Activated CD4-positive, alpha-beta memory T cell treated with anti-CD3 and anti-CD28 coated beads for 36 hours (primary cell): ENCODE measurements at places on chromosomes 16 and 17. TPM values are rescaled to one million over a fixed set of nuclear protein-coding genes. Genes with fewer than 3 reads are reported as not detected.

Gene C17orf107
- total RNA-seq = 2.3 TPM

- DNase-seq = no peak
Measured at GRCh38 chr17:47252209-47252608, 1.4 kb upstream of the ITGB3 start.

GRCh38 chr16:3729161-3730112, 12.1 kb upstream of the TRAP1 start:
- no peak for DNase-seq

DNA sequence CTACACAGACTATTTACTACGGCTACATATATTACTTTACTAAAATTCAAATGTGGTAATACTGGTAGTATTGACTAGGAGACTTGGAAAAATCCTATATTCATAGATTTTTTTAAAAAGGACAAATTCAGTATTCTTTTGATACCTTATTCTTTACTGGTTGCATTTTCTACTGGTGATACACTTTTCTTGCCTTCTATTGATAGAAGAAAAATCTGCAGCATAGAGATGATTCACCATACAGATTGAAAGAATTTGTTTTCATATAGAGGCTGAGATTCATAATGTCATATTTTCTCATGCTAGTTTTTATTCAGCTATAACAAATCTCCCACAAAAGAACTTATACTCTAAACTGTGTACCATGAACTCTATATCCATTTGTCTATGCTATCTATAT, 195.4 kb upstream of the C17orf78 start:
- DNase-seq = no peak

Gene HSDL1
- 13.8 TPM for total RNA-seq

DNA sequence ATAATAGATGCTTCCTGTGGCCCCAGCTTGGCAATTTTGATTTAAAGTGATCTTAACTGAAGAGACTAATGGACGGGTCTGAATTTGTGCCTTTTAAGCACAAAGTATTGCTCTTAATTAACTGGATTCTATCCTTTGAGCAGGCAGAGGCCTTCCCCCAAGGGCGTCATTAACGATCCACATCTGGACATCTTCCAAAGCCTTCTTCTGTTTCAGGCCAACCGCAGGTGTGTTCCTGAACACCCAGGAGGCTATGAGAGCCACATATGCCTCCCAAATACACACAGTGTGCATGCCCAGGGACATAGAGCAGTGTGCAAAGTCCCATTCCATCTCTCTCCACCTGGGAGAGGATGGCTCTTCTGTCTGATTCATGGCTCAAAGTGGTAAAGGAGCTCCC, 42.3 kb downstream of the MAPT start:
- DNase-seq = no peak

DNA sequence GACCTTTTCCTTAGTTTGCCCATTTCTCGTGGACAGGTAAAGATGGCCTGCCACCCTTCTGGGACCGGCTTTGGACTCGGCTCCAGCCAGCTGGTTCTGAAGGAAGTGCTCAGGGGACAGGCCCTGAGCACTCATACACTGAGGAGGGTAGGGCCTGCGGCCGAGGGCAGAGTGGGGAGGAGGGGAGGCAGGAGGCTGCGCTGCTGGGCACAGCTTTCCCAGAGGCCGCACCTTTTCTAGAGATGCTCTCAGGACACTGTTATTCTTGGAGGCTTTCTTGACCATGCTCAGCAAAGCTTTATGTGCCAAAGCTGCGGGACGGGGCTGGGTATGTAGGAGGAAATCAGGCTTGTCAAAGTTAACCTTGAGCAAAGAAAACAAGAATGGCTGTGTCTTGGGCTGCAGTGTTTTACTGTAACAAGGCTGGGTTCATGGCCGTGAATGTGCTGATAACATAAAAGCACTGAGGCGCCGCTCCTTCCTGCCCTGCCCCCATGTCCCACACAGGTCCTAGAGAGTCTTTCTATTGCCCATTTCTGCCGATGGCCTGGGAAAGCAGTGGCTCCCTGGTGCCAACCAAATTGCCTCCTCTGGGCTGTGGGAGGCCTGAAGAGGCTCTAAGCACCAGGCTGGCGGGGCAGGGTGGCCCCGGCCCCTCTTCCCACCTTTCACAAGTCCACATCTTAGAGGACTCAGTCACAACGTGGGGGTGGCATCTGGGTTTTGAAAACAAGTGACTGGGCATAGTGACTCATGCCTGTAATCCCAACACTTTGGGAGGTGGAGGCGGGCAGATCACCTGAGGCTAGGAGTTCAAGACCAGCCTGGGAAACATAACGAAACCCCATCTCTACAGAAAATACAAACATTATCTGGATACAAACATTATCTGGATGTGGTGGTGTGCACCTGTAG, 22.3 kb upstream of the TIMP2 start:
- no peak for DNase-seq

DNA sequence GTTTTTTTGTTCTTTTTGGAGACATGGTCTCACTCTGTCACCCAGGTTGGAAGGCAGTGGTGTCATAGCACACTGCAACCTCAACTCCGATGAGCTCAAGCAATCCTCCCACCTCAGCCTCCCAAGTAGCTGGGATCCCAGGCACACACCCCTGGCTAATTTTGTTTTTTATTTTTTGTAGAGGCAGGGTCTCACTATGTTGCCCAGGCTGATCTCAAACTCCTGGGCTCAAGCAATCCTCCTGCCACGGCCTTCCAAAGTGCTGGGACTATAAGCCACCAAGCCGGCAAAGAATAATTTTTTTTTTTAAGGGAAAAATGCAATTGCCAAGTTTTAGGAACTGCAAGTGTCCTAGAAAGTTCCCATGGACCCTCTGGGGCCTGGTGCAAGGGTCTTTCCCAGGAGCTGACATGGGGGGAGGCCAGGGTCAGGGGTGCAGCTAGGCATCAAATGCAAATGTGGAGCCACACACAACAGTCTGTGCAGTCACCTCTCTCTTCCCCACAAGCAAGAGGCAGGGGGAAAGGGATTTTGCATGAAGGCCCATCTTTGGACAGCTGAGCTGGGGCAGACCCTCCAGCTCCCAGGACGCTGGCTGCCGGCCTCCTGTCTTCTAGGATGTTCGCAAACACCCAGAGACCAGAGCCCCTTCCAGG, 20.1 kb upstream of the BCAR1 start:
- no peak for DNase-seq

Gene ALDH3A1
- total RNA-seq = 0.14 TPM

DNA sequence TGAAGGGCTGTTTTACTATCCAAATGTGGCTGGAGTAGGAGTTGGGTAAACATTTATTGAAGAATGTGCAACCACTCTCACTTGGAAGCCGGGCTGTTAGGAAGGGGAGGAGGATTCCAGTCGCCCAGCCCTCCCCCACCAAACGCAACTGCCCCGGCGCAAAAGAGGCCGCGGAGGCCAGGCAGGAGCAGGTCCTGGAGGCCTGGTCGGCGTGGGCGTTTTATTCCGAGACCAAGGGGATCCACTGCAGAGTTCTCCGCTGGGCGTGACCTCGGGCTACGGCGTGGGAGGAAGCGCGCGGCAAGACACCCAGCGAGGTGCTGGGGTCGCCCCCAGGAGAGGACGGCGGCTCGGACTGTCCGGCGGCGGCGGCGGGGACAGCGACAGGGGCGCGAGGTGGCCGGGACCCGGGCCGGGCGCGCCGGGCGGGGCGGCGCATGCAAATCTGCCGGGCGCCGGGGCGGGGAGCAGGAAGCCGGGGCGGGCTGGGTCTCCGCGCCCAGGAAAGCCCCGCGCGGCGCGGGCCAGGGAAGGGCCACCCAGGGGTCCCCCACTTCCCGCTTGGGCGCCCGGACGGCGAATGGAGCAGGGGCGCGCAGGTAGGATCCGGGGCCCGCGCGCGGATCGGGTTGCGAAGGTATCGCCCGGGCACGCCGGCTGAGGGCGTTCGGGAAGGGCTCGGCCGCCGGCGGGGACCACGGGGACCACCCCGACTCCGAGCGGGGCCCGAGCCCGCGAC, at the start of gene IL4R:
Gene IL4R, plus strand, starts transcription at position 553 of the 739 bp plus-strand sequence. CDS start 26,230 bp downstream, outside the sequence.
- peak; percentile 86 for DNase-seq

- DNase-seq = no peak
Measured at GRCh38 chr17:49525831-49526741, 31.0 kb downstream of the NGFR start.

GRCh38 chr16:48546774-48547173, 63.2 kb downstream of the N4BP1 start:
- DNase-seq = no peak

Gene RAP1GAP2
- 1.9 TPM for total RNA-seq
